ENCODE measurements at places on chromosomes 12 and 14.
A peak's percentile ranks its signal among the peaks of the same experiment; 100 is the strongest.

GRCh38 chr12:49783917-49784676 is 42.7 kb downstream of the TMBIM6 start:
- DNase-seq, result no peak

- no peak for DNase-seq
These were observed 10.9 kb downstream of the IFT43 start for GRCh38 chr14:75996488-75996887.

GRCh38 chr12:72134246-72135020 is 137.7 kb upstream of the TRHDE start:
- no peak for DNase-seq

DNA sequence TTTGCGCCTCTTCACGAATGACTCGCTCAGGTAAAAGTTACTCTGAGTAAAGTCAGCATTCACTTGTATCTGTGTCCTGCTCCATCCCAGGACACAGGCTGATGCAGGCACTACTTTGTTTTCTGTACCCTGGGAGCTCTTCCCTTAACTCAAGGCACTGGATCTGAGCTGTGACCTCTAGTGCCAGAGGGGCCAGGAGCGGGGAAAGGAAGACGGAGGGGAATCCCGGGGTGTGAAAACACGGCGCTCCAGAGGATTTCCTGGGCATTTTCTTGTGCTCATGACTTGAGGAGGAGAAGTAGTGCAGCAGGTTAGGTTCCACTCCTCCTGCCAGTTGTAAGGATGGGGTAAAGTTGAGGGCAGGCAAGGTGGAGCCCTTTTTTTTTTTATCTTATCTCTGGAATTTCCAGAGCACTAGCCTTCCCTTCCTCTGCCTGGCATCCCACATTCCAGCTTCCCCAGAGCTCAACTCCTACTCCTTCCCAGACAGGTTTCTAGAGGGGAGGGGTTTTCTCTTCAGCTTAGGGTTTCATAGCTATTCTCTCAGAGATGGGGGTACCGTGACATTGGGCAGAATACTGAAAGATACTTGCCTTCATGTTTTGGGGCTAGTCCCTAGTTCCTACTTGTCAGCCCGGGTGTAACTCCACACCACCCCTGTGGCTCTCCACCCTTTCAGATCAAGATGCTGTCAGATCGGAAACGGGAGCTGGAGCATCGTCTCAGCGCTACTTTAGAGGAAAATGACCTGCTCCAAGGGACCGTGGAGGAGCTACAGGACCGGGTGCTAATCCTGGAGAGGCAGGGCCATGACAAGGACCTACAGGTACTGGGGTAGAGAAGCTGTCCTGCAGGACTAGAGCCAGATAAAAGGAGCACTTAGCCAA is 52.3 kb downstream of the RAB35 start:
- DNase-seq, result no peak

- DNase-seq, result peak; percentile 55
These were observed 445 bp downstream of the CERS5 start for GRCh38 chr12:50166799-50167048.

GRCh38 chr14:92334050-92334449 is 11.1 kb downstream of the SLC24A4 start:
- DNase-seq, result no peak

DNA sequence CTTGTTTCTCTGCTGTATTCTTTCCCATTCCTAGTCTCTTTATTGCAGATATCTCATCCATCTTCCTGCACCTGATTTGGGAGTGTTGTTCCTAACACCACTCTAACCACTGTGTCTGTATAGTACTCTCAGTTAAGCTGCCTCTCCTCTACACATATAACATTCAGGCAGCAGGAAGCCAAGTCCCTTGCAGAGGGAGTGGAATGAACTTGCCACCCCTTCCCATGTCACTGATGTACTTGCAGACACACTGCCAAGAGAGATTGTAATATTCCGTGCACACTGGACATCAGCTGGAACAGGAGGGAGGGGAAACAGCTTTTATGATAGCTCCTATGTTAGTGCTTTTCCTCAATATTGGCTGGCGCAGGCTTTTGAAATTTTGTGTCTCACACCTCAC is 281.6 kb upstream of the E2F7 start:
- no peak for DNase-seq

Data from stimulated activated CD8-positive, alpha-beta memory T cell treated with anti-CD3 and anti-CD28 coated beads, Interleukin-7, amount 100 ng/mL, for 48 hours (primary cell).